Activated T-cell treated with anti-CD3 and anti-CD28 coated beads, Interleukin-2, amount 50 U/mL, for 48 hours (primary cell): ENCODE measurements at places on chromosomes 2 and 18.

DNA sequence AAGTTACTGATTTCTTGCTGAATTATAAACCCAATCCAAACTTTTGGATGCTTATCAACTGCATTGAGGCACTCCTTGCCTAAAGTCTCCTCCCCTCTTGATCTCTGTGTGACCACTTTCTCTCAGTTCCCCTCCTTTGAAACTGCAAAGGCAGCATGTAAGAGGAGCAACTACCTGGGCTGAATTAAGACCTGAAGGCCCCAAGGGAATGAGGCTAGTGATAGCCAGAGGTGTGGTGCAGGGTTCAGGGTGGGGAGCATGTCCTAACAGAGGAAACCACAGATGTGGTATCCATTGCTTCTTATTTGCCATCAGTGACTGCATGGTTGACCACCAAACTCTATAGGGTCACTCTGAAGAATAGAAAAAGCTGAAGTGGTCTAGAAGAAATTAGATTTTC, 557.9 kb downstream of the TNS1 start:
- no peak for DNase-seq

- peak; percentile 5 for DNase-seq
These were observed 44.2 kb upstream of the DNMT3A start for GRCh38 chr2:25385910-25386309.

- DNase-seq = no peak
These were observed 59.0 kb downstream of the SDC1 start for GRCh38 chr2:20165677-20166509.

DNA sequence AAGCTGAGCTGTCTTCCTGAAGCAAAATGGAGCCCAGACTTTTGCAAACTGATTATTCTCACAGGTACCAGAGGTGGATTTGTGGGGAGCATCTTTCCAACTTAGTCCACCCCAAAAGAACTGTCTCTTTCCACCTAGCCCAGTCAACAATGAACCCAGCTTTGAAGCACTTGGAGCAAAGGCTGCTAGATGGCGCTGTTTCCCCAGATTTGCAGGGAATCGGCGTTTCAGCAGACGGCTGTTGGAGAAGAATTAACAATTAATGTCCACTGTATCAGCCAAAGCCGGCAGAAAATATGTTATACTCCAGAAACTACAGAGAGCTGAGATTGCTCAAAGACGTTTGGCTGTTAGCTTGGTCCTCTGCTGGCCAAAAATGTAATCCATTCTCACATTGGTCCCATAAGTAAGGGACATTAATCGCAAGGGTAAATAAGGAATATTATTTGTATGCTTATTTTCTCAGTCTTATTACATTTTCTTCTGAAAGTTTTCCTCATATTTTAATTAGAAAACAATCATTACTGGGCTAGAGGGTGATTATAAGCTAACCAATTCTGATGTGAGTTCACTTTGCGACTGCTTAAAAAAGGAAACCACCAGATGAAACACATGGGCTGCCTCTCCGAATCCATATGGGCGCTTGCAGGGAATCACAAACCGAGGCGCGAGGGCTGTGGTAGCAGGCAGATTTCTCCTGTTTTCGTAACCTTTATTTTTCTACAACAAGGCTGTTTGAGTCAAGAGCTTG, 423.8 kb upstream of the MEX3C start:
- peak; percentile 49 for DNase-seq

DNA sequence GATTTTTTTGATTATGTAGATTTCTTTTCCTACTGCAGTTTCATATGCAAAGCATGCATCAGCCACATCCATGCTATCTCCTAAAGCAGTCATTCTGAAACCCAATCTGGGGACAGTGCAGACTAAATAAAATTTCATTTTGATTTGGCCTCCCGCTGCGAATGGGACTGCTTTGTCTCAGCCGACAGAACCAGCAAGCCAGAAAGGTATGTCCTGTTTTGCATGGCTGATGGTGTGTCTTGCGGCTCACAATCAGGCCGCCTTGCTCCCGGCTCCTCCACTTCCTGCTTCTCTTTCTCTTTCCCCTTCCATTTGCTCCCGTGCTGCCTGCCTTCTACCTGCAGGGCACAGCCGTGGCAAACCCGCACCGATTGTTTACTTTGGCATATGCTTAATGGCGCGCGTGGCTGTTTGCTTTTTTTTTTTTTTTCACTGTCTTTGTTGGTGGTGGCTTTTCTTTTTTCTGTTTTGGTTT, 419.6 kb upstream of the POU3F3 start:
- peak; percentile 23 for DNase-seq
